GM12891 (cell line): ENCODE measurements at places on chromosomes 4 and X.

DNA sequence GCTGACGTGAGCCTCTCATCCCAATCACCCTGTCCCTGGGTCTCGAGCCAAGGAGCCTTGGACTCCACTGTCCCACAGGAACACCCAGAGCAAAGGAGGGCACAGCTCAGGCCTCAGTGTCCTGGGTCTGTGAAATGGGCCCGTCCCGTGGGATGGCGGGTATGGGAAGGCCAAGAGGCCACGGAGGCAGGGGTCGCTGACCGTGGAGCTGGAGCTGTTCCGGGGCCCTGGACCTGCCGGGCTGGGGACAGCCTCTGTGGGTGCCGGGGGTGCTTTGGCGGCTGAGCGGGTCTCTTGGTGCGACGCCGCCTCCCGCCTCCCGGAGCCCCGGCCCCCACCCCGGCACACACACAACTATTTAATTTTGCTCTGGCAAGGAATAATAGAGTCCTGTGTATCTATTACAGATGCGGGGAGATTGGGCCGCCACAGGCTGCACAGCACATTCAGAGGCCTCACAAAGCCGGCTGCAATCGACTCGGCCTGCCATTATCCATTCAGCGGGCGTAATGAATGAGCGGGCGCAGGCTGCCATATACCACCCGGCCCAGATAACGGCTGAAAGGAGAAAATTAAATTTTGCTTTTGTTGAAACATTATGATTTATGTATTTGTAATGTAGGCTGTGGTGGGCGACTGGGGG, 83.9 kb upstream of the NKX1-1 start:
- DNase-seq, result no peak

DNA sequence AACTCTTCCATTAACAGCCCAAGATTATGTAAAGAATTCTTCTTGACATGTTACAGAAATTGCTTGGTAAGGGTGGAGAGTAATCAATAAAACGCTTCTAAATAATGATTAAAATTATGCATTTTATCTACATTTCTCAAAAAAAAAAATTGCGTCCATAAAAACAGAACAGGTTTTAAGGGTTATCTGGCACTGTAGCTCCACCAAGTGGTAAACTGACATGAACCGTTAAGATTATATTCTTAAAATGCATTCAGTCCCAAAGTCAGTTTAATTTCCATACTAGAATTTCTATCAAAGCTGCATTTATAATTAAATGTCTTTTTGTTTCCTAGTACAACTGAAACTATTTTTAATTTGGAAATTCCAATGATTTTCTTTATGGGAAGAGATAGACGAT, 214.0 kb upstream of the UGT8 start:
- DNase-seq, result no peak

DNA sequence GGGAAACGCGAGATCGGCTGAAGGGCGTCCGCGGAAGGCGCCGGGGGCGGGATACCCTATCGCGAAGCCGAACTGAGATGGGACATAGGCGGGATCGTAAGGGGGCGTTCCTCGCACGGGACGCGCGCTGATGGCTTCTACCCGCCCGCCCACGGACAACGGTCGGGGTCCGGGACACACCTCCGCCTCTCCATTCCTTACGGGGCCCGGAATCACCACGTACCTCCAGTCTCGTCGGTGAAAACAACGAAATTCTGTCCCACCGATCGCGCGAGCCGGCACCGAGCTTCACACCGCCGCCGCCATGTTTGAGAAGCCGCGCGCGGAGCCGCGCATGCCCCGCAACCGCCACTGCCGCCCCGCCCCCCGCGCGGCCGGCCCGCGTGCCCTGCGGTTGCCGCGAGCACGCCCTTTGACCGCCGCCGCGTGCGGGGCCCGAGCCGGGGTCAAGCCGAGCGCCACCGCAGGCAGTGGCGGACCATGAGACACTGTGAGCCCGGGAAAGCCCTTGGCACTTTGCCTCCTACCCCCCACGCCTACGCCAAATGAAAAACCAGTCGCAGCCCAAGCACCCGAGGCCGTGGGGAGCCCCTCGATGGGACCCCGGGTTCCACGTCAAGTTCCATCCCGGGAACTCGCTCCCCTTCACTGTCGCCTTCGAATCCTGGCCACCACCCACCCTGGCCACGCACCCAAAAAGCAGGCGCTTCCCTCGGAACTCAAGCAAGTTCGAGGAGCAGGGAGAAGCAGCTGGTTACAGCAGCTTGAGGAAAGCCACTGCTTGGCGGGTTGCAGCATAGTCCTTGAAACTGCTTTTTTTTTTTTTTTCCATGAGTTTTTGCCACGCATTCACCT, at the start of gene SCML2:
TSS of gene SCML2 (minus strand) at position 320 of the 855 bp plus-strand sequence. CDS start 20,617 bp downstream, outside the sequence.
- no peak for DNase-seq

- no peak for DNase-seq
Measured at GRCh38 chr4:53907772-53908171, 156.6 kb downstream of the CHIC2 start.

GRCh38 chr4:37561803-37562207, 124.4 kb downstream of the RELL1 start:
- DNase-seq, result no peak

DNA sequence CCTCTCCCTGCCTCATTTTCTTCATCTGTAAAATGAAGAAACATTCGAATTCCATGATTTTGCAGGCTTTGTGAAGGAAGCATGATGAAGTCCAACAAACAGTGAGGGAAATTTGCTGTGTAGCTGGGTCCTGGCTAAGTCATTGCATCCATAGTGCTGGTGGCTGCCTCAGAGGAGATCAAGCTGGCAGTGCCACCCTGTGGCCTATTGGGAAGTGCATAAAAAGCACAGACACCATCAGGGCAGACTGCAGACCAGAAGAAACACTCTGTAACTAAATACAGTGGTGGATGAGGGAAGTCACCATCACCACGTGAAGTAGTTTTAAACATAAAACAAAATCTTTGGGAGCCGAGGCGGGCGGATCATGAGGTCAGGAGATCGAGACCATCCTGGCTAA, 40.7 kb upstream of the DDX3X start:
- DNase-seq, result no peak

- DNase-seq, result no peak
Measured at GRCh38 chrX:132758759-132759158, 199.7 kb downstream of the HS6ST2 start.

DNA sequence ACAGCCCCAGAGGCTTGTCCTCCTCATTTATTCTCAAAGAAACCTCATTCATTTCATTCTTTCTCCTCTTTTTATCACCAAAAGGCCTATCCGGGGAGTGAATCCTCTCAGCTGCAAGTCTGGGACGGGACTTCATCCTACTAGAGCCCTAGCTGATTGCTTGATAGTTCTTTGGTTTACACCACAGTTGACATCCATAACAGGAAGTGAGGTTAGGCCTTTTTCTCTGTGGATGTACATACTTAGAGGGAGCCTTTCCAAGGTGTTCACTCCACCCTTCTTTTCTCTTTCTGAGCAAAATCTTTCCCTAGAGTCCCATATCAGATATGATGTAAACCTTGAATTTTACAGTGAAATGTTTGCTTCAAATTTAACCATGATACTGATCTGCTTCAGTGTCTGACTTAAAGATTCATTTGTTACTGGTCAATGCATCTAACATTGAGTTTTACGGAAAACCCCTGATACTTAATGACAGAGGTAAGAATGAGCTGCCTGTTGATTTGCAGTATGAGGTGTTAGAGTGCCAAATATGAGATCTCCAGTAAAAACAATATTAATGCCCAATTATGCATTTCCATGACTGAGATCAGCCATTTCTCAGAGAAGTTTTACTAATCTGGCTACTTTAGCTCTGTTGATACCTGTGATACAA, 16.8 kb upstream of the CXCL5 start:
- DNase-seq, result no peak

DNA sequence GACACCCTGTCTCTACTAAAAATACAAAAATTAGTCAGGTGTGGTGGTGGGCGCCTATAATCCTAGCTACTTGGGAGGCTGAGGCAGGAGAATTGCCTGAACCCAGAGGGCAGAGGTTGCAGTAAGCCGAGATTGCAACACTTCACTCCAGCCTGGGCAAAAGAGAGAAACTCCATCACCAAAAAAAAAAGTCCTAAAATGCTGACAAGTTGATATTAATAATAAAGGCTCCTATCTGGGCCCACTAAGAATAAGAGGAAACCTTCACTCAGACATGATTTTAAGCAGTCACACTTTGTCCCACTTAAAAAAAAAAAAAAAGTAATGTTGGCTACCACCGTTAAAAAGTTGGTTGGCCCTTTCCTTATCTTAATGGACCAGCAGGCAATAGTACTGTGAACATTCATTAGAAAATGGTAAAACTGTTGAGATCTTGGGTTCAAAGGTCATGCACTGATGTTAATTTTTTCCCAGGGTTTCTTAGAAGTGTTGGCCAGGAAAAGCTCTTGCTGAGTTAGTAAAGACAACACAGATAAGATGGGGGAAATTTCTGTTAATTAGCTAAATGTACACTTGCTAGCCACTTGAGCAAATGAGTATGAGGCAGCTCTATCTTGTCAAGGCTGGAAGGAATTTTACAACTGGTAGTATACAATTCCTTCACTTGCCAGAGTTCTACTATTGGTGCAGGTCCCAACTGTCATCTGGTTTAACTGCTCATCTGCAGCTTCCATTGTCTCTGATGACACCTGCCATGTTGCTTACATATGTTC, 43.6 kb upstream of the BMP2K start:
- DNase-seq, result no peak

DNA sequence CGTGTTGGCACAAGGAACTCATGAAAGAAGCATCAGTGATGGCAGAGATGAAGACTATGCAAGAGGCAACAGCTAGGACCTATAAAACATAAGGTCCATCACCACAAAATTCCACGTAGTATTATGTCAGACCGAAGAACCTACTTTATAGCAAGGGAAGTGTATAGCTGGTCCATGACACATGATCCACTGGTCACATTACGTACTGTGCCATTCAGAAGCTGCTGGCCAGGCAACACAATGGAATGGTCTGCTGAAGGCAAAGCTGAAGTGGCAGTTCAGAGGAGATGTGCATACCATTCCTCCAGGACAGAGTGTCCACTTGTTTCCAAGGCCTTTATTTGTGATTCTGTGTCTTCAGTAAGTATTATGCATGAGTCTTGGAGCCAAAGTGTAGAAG, 215.5 kb upstream of the UGT8 start:
- DNase-seq, result no peak

- no peak for DNase-seq
Measured at GRCh38 chrX:39675162-39675553, 422.6 kb downstream of the BCOR start.

GRCh38 chr4:176945334-176945733, 152.6 kb upstream of the VEGFC start:
- no peak for DNase-seq

DNA sequence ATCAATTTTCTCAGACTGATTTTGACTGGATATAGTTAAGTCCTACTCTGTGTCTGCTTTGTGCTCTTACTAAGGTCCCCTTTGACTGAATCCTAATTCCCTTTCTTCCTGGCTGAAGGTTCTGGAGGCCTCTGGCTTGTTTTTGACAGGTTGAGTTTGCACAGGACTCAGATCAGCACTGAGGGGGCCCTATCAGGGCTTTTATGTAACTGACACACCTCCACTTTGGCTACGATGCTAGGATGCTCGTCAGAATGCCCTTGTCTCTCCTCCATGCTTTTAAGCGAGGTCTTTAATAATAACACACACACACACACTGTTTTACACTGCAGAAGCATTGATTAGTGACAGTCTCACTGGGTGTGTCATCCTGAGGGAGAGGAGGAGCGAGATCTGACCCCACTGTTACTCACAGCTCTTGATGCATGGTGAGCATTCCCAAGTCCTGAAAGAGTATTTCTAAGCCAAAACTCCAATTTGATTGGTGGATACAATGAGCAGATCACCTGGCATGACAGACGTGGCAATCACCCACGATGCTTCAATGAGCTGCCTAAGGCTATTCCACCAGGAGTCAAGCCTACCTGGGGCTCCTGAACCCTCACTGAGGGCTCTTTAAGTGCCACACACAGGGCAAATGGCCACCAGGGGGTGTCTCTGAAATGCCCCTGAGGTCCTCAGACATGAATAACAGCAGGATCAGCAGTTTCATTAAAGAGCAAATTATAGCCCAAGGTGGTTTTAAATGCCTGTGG, 130.4 kb upstream of the CPEB2 start:
- DNase-seq, result no peak

DNA sequence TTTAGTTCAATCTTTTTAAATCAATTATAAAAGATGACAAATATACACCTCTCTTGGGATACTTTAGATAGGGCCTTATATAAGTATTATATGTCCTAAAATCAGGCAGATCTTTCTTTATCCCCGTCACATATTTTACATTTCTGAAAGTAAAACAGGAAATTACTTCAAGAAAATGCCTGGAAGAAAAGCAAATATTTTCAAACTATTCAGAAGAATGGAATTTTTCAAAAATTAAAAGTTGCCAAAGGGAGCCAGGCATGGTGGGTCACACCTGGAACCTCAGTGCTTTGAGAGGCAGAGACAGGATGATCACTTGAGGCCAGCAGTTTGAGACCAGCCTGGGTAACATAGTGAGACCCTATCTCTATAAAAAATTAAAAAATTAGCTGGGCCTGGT, 34.4 kb downstream of the MGARP start:
- DNase-seq, result no peak

GRCh38 chr4:158895797-158896576, 127.2 kb downstream of the FNIP2 start:
- DNase-seq, result no peak

GRCh38 chr4:17336986-17337385, 174.9 kb downstream of the QDPR start:
- no peak for DNase-seq

DNA sequence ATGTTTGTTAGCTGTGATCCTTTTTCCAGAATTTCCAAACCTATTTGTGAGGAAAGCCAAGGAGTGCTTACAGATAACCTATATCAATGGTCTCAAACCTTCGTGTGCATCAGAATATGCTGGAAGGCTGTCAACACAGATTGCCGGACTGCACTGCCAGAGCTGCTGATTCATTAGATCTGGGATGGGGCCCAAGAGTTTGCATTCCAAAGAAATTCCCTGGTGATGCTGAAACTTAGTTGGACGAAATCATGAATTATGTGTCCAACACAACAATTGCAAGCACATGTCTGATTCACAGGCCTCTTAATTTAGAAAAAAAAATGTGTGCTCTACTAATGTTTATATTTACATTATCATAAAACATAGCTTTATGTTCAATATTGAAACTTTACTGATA, 544.0 kb upstream of the AMOT start:
- no peak for DNase-seq

DNA sequence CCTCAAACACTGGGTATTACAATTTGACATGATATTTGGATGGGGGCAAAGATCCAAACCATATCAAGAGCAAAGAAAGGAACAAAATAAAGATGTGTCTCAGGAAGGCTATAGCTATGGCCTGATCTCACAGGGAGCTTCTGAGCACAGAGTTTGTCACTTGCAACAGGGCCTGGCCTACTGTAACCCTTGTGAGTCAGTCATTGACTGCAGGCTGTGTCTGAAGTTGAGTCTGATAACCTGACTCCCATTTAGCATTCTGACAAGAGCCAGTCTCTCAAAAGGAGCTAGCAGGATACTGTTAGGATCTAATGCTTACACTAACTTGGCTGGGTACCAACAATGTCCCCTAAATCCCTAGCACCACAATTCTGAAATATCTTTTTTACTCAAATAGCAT, 612.5 kb upstream of the TECRL start:
- DNase-seq, result no peak

- DNase-seq, result no peak
Measured at GRCh38 chr4:137266511-137266910, 265.8 kb downstream of the PCDH18 start.

- no peak for DNase-seq
Measured at GRCh38 chr4:153138736-153139135, 65.5 kb upstream of the TRIM2 start.
